ENCODE measurements at places on chromosomes 12 and 14.
A peak's percentile ranks its signal among the peaks of the same experiment; 100 is the strongest.

DNA sequence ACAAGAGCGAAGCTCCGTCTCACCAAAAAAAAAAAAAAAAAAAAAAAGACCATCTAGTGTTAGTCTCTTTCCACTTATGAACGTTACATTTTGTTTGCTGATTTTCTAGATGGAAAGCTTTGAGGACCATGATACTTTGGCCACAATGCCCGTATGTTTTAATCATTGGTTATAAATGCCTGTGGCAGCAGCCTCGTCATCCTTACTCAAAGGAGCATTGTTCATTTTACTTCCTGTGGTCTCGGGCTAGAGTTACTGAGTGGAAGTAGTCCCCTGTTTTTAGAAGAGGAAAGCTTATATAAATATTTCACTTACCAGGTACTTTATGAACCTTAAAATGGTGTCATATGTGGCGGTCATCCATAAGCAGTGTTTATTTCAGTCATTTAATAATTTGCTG, 359.9 kb downstream of the AEBP2 start:
- no peak for DNase-seq

GRCh38 chr12:30136696-30137095, 353.0 kb upstream of the TMTC1 start:
- DNase-seq = no peak

DNA sequence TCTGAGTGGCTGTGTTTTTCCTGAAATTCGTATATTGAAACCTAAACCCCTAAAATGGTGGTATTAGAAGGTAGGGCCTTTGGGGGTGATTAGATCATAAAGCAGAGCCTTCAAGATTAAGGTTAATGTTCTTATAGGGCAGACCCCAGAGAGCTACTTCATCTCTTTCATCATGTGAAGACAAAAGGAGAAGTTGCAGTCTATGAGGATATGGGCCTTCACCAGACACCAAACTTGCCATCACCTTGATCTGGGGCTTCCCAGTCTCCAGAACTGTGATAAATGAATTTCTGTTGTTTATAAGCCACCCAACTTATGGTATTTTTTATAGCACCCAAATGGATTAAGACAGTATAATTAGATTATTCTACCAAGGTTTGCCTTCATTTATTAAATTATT, 275.0 kb upstream of the ATP2B1 start:
- DNase-seq = no peak

DNA sequence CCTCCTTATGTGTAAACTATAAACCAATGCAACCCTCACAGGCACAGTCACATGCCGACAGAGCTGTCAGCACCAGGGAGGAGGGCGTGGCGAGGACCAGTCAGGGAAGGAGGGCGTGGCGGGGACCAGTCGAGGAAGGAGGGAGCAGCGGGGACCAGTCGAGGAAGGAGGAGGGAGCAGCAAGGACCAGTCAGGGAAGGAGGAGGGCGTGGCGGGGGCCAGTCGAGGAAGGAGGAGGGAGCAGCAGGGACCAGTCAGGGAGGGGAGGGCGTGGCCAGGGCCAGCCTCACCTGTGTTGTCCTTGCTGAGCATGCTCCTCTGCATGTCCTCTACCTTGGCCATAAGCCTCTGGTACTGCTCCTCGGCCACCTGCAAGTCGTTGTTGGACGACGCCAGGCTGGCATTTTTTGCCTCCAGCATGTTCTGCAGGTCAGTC, 24.2 kb downstream of the GOLGA3 start:
- peak; percentile 6 for DNase-seq

DNA sequence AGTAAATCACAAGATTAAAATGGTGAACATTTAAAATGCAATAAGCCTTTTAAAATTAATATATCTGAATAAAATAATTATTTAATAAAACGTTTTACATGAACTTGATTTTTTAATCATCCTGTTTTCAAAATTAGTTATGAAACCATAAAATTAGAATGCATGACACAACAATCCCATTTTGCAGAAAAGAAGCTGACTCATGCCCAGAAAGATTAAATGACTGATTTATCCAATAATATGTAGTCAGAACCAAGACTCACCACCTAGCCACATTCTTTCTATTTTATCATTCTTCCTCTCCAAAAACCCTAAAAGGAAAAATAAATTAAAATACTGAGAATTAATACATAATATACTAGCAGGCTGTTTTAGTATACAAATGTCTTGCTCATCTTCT, 83.0 kb upstream of the LGR5 start:
- no peak for DNase-seq

- DNase-seq = no peak
These were observed 224.3 kb downstream of the ITPR2 start for GRCh38 chr12:26608706-26609105.

- no peak for DNase-seq
These were observed 16.3 kb downstream of the SCARB1 start for GRCh38 chr12:124847113-124848074.

- no peak for DNase-seq
These were observed 462.9 kb upstream of the MIS18BP1 start for GRCh38 chr14:45715946-45716345.

Measured in NCI-H69 (cell line).